ENCODE measurements at places on chromosomes 6 and 20. TPM values are rescaled to one million over a fixed set of nuclear protein-coding genes. Genes with fewer than 3 reads are reported as not detected.
A peak's percentile ranks its signal among the peaks of the same experiment; 100 is the strongest.

The CFAP61 gene
- not detected for total RNA-seq

The RBPJL gene
- not detected for total RNA-seq

DNA sequence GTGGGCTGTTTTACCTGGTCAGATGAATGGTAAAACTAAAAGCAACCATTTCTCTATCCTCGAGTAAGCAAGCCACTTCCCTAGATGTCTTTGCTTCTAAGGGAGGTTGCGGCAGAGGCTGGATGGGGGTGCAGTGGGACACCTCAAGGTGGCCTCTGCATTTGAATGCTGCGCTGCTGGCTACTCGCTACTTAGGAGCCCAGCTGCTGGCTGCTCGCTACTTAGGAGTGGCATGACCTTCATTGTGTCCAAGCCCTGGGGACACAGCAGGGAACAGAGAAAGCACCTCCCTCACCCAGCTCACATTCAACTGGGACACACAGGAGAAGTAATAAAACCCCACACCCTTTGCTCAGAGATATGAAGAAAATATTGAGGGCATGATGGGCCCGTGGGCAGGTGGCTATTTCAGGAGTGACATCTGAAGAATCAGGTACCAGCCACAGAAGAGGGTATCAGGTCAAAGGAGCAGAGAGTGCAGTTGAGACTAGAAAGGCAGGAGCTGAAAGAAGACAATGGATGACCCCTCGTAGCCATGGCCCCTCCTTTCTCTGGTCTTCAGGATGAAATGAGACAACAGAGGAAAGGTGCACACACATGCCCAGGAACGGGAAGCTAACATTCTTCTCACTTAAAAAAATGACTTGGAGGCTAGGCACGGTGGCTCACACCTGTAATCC, 149.4 kb downstream of the ZMYND8 start:
- DNase-seq: no peak

- peak; percentile 96 for DNase-seq
Measured at GRCh38 chr6:159169193-159169555, at the start of gene FNDC1. Gene FNDC1 (plus strand): TSS chr6:159169400. CDS start chr6:159169597, 197 bp downstream.
